AG20443 (cell line): ENCODE measurements at places on chromosomes 5 and 9.

GRCh38 chr9:92737216-92737606 lies 27.4 kb downstream of the BICD2 start:
- no peak for DNase-seq

- DNase-seq = no peak
Measured at GRCh38 chr5:166045961-166046360, 2245.5 kb upstream of the WWC1 start.

DNA sequence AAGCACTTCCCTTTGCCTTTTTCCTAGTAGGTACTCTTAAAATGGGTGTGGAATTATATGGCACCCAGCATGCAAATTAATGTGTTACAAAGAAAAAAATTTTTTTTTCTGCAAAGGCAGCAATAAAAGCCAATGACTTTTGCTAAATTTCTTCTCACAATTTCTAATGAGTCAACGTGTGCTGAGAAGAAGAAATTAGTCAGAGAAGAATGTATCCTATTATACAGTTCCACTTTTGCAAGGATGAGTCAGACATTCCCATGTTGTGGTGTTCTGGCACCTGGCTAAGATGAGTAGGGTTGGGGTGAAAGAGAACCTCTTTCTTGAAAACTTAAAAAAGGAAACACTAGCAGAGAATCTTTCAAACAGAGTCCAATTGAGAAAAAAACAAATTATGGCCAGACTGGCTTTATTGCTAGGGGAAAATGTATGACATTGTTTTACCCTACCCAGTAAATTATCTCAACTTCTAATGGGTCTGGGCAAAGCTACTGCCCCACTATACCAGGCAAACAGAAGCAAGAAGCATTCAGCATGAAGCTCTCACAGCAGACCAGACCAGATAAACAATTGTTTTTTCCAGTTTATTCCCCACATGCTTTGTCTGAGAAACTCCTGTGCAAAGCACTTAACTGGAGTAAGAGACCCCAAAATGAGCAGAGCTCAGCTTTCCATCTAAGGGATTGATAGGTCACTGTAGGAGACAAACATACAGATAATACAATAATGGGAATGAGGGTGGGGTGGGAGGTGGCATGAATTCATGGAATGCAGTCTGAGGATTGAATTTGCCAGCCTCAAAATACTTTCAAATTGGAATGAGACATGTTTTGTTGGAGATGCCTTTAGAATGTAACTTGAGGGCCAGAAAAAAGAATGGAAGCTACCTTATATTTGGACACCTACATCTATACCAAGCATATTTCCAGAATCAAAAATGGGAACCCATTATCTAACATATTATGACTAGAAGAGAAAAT lies 220.8 kb upstream of the RFX3 start:
- peak; percentile 82 for DNase-seq

GRCh38 chr9:103919605-103920209 lies 174.4 kb upstream of the SMC2 start:
- DNase-seq = no peak

DNA sequence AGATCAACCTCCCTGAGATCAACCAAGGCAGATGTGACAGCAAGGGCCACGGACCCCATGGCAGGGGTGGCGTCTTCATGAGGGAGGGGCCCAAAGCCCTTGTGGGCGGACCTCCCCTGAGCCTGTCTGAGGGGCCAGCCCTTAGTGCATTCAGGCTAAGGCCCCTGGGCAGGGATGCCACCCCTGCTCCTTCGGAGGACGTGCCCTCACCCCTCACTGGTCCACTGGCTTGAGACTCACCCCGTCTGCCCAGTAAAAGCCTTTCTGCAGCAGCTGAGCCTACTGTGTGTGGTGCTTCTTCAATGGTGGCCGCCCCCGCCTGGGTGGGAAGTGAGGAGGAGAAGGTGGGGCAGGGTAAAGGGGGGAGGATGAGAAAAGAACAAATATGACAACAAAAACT lies 8.3 kb downstream of the GPX3 start:
- no peak for DNase-seq

GRCh38 chr5:129696636-129697035 lies 51.3 kb upstream of the MINAR2 start:
- DNase-seq = no peak

- DNase-seq = peak; percentile 73
Measured at GRCh38 chr9:78692871-78693270, 395.9 kb downstream of the PSAT1 start.

- no peak for DNase-seq
Measured at GRCh38 chr9:25254051-25254450, 424.2 kb downstream of the TUSC1 start.

DNA sequence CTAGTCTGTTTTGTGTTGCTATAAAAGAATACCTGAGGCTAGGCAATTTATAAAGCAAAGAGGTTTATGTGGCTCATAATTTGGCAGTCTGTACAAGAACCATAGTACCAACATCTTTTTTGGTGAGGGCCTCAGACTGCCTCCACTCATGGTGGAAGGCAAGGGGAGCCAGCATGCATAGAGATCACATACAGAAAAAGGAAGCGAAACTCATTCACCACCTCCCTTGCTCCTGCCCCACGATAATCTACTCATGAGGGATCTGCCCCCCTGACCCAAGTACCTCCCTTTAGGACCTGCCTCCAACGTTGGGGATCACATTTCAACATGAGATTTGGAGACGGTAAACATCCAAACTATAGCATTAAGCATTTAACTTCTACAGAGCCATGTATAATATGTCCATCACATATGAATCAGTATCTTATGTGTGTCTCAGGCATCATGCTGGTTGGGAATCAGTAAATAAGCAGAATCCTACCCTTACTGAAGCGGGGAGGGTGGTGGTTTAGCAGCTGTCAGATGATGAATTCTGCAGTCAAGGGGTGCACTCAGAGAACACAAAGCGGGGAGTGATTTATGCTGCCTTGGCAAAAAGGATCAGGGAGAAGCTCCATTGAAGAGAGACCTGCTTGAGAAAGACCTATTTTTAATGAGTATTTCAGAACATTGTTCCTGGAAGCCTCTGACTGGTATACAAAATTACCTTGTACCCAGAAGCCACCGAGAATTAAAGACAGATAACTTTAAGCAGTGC lies 34.8 kb downstream of the HMGXB3 start:
- no peak for DNase-seq

DNA sequence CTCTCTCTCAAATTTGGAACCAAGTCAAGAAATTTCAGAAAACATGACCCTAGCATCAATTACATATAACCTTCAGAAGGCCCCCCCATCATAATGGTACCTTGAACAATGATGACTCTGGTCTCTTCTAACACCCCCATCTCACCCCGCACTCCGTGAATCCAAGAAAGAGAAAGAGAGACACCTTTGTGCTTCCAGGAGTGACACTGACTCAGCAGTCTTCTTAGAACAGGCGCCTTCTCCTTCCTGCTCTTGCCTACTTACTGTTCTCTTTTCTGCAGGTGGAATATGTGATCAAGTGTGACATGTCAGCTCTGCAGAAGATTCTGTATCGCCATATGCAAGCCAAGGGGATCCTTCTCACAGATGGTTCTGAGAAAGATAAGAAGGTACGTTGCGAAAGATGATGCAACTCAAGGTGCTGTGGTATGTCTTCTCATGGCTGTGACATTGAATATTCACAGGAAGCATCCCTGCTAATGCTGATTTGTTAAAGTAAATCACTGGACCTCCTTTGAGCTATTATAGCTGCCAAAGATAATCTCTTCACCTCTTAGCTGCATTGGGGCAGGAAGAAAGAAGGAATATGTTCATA lies 81.3 kb downstream of the SMARCA2 start:
- DNase-seq = no peak

DNA sequence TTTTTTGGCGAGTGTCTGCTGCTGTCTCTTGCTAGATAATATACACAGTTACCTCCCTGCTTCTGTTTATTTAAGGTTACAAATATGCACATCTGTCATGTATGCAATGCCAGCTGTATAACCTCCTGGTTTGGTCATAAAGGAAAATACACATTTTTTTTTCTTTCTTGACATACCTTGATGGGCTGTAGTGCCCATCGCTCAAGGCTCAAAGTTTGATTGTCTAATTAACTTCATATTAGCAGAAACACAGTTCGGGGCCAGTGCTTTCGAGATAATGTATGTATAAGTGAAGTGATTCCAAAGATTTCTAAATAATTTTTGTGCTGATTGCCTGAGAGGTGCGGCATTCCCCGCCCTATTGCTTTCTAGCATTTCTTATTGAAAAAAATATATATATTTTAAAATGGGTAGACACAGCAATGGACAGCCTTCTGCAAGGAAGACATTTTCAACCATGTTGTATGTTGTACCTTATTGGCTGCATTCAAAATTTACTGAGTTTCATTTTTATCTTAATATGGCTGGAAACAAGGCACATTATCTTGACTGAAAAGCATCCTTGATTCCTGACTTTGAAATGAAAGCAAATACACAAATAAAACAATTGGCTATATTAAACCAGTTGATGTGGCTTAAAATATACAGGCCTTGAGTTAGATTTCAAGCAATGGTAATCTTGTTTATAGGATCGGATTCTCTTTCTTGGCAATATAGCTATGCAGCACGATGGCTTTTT lies 206.2 kb downstream of the MEF2C start:
- no peak for DNase-seq

DNA sequence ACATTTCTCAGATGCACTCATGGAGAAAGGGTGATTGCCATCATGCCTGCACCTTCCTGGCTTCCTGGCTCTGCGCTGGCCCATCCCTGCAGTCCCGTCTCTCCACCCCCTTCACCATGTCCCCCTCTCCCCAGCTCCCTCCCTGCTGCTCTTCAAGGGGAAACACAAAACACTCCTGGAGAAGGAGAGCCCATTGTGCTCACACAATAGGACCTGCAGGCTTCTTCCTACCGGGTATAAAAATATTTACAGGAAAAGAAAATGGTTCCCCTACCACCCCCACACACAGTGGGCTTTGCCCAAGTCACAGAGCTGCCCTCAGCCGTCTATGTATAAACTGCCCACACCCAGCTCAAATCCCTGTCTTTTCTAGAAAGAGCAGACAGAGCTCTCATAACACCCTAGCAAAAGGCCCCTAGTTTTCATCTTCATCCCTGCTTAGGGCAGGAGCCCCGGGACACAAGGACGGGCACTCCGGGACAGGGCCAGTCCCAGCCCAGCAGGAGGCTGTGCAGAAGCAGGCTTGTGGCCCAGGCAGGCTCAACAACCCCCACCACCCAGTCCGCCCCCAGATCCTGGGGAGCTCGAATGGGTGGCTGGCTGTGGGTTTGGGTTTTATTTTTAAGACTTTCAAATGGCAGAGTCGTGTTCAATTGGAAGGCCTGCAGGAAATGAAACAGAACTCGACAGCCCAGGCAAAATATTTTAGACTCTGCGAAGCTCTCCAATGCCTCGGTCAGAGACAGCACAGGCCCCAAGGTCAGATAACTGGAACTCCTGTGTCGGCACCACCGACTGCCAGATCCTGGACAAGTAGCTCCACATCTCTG lies 77.3 kb downstream of the LRSAM1 start:
- no peak for DNase-seq

GRCh38 chr5:147234825-147235635 lies at the start of gene STK32A:
STK32A (plus strand) TSS chr5:147235026; CDS start chr5:147239635, 4,609 bp downstream.
- peak; percentile 30 for DNase-seq

DNA sequence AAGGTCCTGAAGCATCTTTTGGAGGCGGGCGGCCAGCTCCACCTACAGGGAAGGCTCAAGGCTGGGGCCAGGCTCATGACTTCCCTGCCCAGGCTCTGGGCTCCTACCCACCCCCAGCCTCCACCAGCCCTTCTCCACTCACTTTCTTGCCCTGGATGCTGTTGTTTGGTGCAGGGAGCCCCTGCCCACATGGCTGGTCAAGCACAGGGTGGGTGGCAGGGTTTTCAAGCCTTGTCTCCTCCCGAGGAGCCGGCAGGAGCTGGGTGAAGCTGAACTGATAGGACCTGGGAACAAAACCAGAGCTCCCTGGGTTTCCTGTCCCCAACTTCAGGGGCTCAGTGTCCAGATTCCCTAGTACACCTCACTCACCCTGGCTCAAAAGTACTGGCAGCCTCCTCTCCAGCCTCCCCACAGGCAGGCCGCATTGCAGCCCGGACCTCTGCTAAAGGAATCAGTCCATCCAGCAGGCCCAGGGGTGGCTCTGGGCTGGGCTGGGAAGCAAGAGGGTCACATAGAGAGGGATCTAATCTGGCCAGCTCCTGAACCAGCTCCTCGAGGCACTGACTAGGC lies 6.9 kb downstream of the SHROOM1 start:
- DNase-seq = no peak

- DNase-seq = peak; percentile 51
Measured at GRCh38 chr9:121620777-121621449, 30.5 kb upstream of the DAB2IP start.

GRCh38 chr9:14749741-14750211 lies 27.2 kb upstream of the CER1 start:
- no peak for DNase-seq

- no peak for DNase-seq
Measured at GRCh38 chr5:134162592-134162991, 14.2 kb downstream of the SKP1 start.

GRCh38 chr9:108273988-108274387 lies 581.8 kb downstream of the ACTL7B start:
- DNase-seq = peak; percentile 18
